MCF 10A (cell line): ENCODE measurements at places on chromosomes 5 and 9.
A peak's percentile ranks its signal among the peaks of the same experiment; 100 is the strongest.

DNA sequence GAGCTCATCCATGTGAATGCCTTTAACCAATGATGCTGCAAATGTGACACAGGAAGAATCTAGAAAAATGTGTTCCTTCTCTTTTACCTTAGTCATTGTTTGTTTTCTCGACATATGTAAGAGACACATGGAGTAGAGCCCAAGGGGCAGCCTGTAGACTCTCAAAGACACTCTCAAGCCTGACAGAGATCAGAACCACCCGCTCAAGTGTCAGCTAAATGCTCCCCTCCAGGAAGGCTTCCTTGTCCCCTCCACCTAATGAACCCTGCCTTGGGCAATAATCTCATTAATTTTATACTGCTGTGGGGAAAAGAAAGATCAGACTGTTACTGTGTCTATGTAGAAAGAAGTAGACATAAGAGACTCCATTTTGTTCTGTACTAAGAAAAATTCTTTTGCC, 157.4 kb downstream of the MUSK start:
- no peak for DNase-seq

GRCh38 chr5:140603734-140604133, 29.2 kb downstream of the CD14 start:
- no peak for DNase-seq

DNA sequence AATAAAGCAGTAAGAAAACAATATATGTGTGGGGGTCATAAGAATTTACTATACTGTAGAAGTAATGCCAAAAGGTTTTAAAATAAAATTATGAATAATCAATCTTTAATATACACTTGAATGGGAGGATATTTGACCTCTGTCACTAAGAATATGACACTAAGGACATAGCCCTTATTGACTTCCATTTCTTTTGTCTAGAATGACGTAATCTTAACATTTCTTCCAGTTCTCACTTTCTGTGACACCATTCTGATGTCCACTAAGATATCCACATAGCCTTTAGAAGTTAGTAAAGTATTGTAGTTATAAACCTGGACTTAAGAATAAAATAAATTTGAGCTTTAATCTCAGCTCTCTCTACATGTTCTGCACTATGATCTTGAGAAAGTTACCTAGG, 1050.7 kb downstream of the TLE4 start:
- no peak for DNase-seq

- no peak for DNase-seq
Observed at GRCh38 chr9:133520121-133520835, 4.5 kb downstream of the MYMK start.

- no peak for DNase-seq
Observed at GRCh38 chr5:160280384-160281095, 31.8 kb downstream of the CCNJL start.

GRCh38 chr5:82277613-82277986, 554 bp downstream of the RPS23 start:
- DNase-seq: no peak

GRCh38 chr9:72665421-72665820, 144.0 kb downstream of the TMC1 start:
- DNase-seq: peak; percentile 11

DNA sequence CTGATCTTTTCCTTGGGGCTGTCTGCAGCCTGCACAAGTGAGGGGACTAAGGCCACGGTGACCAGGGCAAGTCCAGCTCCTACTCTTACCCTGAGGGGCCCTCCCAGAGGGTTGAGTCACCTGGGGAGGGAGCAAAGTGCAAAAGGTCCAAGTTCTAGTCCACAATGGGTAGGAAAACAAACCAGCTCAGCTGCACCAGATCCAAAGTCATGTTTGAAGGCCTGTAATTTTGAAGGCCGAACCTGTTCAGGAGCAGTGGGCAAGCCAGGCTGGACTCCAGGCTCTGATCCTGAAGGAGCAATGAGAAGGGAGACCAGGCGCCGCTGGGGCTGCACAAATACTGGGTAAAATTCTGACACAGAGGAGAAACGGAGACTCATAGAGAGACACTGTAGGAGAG, 15.8 kb upstream of the TCF7 start:
- DNase-seq: no peak

DNA sequence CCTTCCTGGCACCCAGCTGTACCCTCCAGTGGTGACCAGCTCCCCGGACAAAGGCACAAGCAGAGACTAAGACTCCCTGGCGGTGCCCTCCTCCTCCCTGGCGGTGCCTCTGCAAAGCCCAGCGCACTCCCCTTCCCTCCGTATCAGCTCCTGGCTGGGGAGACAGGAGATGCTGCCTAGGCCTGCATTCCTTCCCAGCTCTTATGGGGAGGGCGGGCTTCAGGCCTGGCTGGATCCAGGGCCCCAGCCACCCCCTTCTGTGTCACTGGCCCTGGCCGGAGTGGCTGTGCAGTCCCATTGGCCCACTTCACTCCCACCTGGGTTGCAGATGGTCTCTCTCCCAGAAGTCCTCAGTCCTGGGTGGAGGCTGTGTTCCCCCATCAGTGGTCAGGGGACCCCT, 6.4 kb downstream of the LCN12 start:
- no peak for DNase-seq

GRCh38 chr5:150073086-150073625, 13.2 kb downstream of the CSF1R start:
- DNase-seq: no peak

- no peak for DNase-seq
Observed at GRCh38 chr5:63843190-63843589, 119.1 kb downstream of the HTR1A start.

GRCh38 chr5:147892696-147893296, 13.5 kb downstream of the C5orf46 start:
- peak; percentile 44 for DNase-seq

- DNase-seq: peak; percentile 99
Observed at GRCh38 chr5:38845526-38846378, at the start of gene OSMR. TSS of gene OSMR (plus strand) at chr5:38846012. CDS start at chr5:38869045, 23,033 bp downstream.

GRCh38 chr5:61768692-61769281, 436.7 kb downstream of the ZSWIM6 start:
- peak; percentile 70 for DNase-seq

- no peak for DNase-seq
Observed at GRCh38 chr9:27441741-27442070, 82.4 kb upstream of the IFNK start.

GRCh38 chr5:54281960-54282692, 28.2 kb downstream of the ARL15 start:
- DNase-seq: no peak

GRCh38 chr5:53712327-53712726, 151.9 kb downstream of the NDUFS4 start:
- DNase-seq: peak; percentile 30

DNA sequence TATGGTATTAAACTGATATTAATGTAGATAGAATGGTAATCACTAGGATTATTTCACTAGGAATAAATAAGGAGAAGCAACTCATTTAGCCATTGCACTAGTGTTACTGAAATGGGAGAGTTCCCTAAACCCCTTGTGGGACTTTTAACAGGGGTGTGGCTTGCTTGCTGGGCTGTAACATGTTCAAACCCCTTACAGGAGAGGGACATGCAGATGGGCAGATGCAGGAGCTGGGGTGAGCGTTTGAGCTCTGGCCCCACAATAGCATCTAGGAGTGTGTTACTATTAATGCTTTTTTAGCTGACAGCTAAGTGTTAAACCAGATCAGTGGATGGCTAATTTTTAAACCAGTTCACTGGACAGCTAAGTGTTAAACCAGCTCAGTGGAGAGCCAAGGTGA, 89.3 kb upstream of the ST8SIA4 start:
- no peak for DNase-seq

GRCh38 chr5:54533541-54534190, 16.1 kb downstream of the SNX18 start:
- no peak for DNase-seq

GRCh38 chr5:171989276-171989675, 17.2 kb downstream of the FBXW11 start:
- DNase-seq: peak; percentile 64

DNA sequence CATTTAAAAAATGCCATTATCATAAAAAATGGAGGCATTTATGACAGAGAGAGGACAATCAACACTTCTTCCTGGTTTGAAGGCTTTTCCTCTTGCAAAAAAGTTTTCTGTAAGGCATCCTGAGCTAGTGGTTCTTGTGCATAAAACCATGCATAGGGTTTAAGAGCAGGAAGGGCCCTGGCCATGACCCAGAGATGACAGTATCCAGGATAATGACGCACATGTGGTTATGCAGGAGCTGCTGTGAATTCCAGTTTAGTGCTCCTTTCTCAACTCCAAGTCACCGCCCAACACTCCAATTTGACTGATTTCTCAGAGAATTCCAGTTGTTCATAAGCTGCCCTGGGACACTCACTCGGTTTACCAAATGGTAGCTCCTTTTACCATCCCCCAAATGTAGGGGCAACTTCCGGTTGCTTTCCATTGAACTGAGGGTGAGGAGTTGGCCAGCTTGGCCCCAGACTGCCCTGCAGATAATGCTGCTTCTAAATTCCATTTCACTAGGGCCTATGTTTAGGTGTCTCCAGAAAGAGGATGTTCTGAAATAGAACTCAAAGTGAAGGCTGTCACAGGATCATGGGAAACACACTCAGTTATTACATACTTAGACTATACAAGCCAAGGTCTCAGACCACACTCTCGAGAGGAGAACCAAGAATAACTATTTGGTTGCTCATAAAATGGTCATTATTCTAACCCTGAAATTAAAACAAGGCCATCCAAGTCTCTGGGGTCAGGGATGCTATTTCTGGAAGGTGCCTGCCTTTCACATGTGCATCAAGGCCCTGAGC, 179.1 kb downstream of the SLIT3 start:
- no peak for DNase-seq

GRCh38 chr5:55868846-55869245, 17.7 kb downstream of the IL31RA start:
- peak; percentile 95 for DNase-seq

DNA sequence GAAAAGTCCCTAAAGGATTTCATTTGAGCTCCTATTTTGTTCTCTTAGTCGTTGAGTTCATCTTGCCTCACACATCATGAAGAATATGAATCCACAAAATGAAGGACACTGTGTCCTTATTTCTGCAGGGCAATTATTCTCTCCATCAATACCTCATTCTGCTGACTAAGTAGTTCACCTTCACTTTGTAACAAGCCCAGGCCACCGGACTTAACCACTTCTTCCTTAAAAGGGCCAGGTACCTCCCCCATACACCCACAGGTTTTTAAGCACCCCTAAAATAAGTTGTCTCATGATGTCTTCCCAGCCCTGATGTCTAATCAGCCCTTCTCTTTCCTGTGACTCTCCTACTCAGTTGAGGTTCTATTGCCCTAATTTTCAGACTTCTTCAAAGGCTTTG, 67.1 kb upstream of the PLPP6 start:
- no peak for DNase-seq

DNA sequence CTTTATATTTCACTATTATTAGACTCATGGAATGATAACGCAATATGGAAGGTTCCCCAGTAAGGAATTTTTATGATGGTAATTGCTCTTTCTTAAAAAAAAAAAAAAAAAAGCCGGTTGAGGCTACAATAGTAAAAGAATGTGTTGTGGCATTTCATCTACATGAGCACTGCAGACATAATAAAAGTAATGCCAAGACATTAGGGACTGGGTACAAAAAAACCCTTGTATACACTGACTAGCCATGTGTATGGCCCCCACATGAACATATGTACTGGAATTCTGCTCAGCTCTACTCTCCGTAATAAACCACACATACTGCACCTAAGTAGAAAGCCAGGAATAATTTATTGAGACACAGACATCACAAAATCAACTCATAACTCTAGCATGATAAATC, 218.4 kb downstream of the ADAMTS6 start:
- DNase-seq: no peak

DNA sequence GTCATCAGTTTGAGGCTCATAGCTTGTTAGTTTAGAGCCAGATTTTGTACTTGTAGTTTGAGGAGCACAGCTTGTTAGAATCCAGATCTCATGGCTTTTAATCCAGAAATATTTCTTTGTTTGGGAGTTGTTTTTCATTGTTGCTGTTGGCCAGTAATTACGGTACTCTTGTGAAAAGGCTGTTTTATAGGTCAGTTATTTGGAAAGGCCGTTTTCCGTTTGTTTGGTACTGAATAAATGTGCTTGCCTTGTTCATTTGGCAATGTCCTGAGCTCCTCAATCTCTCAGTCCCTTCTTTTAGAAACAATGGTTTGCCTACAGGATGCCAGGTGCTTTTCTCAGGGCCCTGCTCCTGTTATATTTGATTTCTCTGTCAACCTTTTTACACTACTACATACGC, 4.5 kb upstream of the MOB3B start:
- no peak for DNase-seq

GRCh38 chr5:69034898-69035297, 58.9 kb upstream of the SLC30A5 start:
- no peak for DNase-seq

GRCh38 chr5:35482167-35482755, 135.4 kb upstream of the SPEF2 start:
- no peak for DNase-seq

GRCh38 chr5:57302164-57302563, 128.3 kb downstream of the GPBP1 start:
- DNase-seq: peak; percentile 90

GRCh38 chr9:23850690-23851629, 24.9 kb upstream of the ELAVL2 start:
- DNase-seq: no peak

DNA sequence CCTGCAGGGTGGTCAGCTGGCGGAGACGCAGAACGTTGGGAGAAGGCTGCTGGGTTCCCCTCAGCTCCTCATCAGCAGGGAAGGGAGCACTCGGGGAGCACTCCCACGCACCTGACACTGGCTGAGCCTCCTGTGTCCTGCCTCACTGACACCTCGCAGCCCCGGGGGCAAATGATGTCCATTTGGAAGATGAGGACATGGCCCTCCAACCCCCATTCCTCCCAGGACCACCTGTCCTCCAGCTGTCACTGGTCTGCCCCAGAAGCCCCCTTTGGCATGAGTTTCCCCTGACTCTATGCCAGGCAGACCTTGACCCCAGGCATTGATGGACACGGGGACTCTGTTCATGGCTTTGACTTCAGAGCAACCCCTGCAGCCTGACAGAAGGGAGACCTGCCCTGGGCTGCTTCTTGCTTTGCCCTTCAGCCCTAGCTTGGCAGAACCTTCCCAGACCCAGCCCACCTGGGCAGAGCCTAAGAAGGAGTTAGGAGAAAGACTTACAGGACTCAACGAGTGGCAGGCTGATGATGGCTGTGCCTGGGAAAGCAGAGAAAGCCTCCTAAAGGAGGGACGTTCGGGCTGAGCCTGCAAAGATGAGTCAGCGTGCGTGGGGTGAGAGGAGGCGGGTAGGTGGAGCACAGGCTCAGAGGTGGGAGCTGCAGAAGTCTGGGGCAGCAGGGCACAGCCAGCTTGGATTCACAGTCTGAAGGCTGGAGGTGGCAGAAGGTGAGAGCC, 90.6 kb downstream of the LMX1B start:
- DNase-seq: peak; percentile 79

DNA sequence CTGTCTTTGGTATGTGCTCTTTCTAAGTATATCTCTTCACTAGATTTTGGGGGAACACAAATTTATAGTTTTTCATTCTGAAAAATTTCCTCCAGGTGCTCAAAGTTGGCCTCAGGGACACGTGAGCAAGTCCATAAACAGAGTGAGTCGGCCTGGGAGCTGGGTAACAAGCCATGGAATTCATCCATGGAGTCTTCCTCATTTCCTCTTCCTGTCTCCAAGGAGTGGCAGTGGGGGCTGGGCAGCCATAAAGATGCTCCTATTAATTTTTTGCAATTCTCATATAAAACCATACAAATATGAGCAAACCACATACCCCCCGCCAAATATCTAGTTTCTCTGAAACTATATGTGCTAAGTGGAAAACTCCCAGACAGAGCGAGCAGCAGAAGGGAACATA, 136.6 kb upstream of the OTULINL start:
- no peak for DNase-seq

- no peak for DNase-seq
Observed at GRCh38 chr9:114898741-114899140, 31.6 kb downstream of the TNFSF8 start.
